AG09309 (cell line): ENCODE measurements at places on chromosomes 6 and 20.

- no peak for DNase-seq
These were observed 34.0 kb downstream of the SYNDIG1 start for GRCh38 chr20:24503352-24503931.

- no peak for DNase-seq
These were observed 195.1 kb downstream of the HDGFL1 start for GRCh38 chr6:22764496-22764895.

DNA sequence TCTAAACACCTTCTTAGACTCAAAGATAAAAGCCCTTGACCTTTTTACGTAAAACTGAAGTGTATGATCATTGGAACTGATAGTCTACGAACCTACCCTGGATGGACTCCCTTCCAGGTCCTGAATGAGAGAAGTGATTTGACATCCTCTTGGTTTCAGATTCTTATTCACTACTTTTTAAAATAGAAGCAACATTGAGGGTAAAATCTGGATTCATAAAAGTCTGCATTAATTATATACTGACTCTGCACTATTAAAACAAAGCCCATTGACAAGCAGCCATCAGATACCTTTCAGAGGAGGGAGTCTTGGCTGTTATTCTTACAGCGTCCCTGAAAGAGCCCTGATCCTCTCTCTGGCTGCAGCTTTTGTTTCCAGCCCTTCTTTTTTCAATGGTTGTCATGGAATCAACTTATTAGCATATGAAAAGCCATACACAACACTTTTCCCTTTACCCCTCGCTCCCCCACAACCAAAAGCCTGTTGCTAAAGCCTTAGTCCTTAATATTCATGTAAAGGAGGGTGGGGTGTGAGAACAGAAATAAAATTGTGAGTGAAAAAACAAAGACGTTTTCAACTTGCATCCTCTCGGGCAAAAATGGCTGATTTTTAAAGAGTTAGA is 270.0 kb upstream of the MARCKS start:
- DNase-seq, result no peak

GRCh38 chr6:137434640-137435039 is 59.6 kb downstream of the OLIG3 start:
- DNase-seq, result no peak

GRCh38 chr6:82436740-82437139 is 73.1 kb downstream of the TPBG start:
- no peak for DNase-seq

GRCh38 chr6:158143700-158144099 is 24.4 kb downstream of the SERAC1 start:
- no peak for DNase-seq

DNA sequence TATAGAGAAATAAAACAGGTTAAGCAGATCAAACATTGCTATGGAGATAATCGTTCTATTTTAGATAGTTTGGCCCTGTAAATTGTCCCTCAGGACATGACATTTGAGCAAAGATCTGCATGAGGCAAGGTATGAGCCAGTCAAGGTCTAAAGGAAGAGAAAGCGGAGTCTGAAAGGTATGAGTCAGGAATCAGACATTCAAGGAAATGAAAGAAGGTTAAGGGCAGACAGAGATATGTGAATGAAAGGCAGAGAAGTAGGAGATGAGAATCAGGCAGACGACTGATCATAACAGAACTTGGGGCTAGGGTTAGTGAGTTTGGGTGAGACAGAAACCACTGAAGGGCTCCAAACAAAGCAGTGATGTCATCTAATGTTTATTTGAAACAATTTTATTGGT is 775.8 kb downstream of the MAFB start:
- DNase-seq, result no peak

DNA sequence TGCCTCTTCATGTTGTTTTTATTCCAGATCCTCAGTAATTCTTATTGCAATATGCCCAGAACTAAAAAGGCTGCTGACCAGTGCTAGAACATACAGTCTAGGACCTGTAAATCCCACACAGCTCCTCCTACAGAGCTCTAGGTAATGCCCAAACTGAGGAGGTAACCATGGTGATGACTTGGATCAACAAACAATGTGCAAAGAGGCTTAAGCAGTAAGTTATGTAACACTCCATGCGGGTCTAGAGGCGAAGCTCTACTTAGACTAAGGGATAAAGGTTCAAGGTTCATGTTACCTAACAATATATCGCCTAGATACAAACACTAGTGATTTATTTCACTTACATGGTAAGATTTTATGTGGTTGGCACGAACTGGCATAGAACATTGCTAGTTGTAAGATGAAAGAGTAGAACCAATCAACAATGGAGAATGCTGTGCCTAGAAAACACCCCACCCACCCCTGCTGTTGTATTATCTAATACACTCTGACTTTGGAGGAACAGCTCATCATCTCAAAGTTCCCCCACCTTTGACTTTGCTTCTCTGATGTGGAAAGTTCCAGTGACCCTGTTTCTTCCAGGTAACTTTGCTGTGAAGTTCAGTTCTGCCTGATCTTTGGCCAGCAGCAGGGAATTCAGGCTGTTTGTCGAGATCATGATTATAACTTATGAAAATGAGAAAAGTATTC is 242.4 kb downstream of the ALDH8A1 start:
- DNase-seq, result no peak

GRCh38 chr20:30815577-30816181 is 441.8 kb upstream of the DEFB115 start:
- no peak for DNase-seq

- DNase-seq, result no peak
These were observed 40.2 kb upstream of the NEDD9 start for GRCh38 chr6:11272491-11273192.

DNA sequence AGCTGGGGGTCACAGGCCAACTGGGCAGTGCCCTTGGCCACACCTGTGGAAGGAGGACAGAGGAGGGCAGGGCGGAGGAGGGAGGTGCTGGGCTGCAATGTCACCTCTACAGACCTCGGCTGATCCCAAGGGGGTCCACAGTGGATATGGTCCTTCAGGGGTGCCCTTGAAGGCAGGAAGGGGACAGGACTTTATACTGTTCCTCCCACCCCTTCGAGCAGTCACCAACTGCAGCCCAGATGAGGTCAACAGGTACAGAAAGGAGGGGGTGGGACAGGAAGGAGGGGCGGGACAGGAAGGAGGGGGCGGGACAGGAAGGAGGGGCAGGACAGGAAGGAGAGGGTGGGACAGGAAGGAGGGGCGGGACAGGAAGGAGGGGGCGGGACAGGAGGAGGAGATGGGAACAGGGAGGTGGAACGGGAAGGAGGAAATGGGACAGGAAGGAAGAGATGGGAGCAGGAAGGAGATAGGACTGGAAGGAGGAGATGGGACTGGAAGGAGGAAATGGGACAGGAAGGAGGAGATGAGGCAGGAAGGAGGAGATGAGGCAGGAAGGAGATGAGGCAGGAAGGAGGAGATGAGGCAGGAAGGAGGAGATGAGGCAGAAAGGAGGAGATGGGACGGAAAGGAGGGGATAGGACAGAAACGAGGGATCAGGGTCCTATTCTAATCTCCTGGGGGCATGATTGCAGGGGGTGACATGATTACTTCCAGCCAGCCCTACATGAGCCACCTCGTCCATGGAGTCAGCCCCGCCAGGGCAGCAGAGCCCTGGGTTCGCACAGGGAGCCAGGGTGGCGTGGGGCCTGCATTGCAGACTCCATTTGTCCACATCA is 19.4 kb upstream of the MRGBP start:
- no peak for DNase-seq

GRCh38 chr6:12718015-12718414 is 1.4 kb downstream of the PHACTR1 start:
- no peak for DNase-seq

GRCh38 chr6:134662077-134662700 is 287.7 kb downstream of the ALDH8A1 start:
- no peak for DNase-seq

DNA sequence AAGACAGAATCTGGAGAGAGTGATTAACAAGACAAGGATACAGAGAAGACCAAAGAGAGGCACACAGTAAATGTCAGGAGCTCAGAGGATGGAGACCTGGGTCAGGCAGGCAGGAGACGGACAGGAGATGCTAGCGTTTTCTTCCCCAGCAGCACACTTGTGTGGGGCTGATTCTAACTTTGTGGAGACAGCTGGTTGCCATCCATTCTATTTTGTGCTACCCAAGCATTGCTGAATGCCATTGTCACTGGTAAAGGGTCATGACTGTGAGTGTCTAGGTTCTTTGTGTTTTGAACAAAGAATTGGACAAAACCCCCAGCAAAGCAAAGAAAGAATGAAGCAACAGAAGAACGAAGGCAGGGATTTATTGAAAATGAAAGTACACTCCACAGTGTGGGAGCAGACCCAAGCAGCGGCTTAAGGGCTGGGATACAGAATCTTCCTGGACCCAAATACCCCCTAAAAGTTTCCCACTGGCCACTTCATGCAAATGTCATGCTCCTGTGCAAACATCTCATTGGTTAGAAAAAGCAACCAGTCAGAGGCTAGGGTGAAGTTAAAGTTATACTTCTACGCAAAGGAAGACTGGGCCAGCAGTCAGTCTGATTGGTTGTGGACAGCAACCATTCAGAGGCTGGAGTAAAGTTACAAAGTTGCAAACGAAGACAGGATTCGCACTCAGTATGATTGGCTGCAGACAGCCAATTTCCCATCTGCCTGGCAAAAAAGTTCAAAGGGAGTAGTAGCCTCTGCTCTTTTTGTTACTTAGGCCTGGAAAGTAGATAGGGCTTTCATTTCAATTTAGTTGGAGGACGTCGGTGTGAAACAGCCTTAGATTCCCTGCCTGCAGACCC is 17.5 kb downstream of the PTK7 start:
- DNase-seq, result peak; percentile 64

GRCh38 chr20:2729791-2730190 is 37.2 kb downstream of the EBF4 start:
- DNase-seq, result no peak

DNA sequence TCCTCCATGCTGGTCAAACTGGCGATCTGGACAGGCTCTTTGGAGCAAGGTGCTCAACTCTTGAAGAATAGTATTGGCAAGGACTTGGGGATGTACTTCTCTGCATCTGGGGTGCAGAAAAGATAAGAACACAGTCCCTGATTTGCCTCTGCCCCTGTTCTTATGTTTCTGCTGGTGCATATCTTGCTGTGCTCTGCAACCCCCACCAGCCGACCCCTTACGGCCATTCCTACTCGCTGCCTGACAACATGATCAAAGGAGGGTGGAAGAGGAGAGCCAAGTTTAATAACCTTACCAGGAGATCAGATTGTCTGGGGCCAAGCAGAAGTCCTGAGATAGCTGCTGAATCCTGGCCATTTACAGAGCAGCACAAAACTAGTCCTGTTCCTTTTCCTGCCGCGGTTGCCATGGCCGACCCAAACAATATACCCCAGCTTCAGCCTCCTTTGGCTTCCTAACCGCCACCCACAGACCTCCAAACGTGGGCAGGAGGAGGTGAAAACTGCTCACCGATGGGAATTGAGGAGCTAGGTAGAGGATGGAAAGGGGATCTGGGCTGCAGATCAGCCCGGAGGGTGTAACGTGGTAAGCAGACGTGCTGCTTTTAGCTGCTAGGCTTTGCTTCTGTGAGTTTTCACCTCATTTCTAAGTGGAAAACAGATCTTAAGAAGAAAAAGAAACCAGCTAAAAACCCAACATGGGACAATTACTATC is 60.9 kb downstream of the ATXN1 start:
- no peak for DNase-seq
